ENCODE measurements at places on chromosomes 16 and 17. TPM values are rescaled to one million over a fixed set of nuclear protein-coding genes. Genes with fewer than 3 reads are reported as not detected.
A peak's percentile ranks its signal among the peaks of the same experiment; 100 is the strongest.

Gene PCGF2
- 0.74 TPM for total RNA-seq

Gene C16orf54
- total RNA-seq, result 17.3 TPM

Gene ASGR1
- total RNA-seq, result 4.4 TPM

GRCh38 chr16:48526058-48526957, 83.7 kb downstream of the N4BP1 start:
- DNase-seq, result peak; percentile 19

DNA sequence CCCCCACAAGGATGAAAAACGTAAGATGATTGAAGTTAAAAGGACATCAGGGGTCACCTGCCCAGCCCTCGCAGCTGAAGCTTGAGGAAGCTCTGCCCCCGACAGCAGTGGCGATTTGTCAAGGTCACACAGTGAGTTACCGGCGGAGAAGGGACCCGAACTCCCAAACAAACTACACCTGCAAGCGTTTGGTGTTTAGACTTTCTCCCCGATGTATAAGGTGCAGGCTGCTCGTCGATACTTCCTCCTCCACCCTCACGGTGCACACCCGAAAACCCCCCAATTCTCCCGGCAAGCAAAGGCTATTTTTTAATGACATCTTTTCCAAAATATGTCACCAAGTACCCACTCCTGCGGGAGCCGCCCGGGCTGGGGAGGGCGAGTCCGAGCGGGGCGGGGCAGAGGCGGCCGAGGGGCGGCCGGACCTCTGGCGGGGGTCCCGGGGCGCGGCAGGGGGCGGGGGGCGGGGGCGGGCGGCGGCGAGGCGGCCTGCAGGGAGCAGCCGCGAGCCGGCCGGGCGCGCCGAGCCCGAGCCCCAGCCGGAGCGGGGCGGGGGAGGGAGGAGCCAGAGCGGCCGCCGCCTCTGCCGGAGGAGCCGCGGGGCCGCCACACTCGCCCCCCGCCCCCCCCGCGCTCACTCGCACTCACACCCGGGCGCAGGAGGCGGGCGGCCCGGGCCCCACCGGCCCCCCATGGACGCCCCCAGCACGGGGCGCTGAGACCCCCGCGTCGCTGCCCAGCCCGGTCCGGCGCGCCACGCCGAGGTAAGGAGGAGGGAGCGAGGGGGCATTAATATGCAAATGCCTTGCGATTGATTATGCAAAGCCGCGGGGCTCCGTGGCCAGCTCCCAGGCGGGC, at the start of gene THRA:
TSS of gene THRA (plus strand) at position 637 of the 858 bp plus-strand sequence. CDS start 11,524 bp downstream, outside the sequence.
- DNase-seq, result peak; percentile 82

- DNase-seq, result peak; percentile 30
These were observed 8.4 kb downstream of the HBQ1 start for GRCh38 chr16:188674-189073.
